NCI-H1048 (cell line): ENCODE measurements at places on chromosomes 7 and 10.

DNA sequence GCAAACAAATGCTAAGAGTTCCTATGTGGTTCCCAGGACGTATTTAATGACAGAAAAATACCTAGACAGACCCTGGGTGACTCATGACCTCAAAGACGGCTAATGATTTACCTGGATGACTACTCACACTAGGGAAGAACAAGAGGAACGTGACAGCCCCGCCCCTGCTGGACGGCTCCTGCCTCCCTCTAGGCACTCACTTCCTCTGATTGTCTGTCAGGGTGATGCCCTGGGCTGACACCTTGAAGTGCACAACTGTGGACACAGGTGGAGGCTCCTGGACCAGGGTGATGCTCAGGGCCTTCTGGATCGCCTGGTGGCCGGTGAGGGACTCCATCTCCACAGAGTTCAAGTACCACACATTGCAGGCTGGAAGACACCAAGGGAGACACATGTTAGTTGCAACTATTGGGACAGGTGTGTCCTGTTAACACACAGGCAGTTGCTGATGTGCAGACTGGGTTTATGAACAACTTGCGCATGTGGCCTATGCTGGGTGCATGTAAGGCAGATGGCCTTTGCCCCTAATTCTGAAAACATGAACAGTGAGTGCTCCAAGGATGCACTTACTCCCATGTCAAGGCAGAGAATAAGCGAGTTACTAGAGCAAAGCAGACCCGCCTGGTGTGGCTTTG lies 298.3 kb downstream of the TNS3 start:
- DNase-seq = no peak

- DNase-seq = no peak
Observed at GRCh38 chr7:11833431-11833830, 1.4 kb upstream of the THSD7A start.

DNA sequence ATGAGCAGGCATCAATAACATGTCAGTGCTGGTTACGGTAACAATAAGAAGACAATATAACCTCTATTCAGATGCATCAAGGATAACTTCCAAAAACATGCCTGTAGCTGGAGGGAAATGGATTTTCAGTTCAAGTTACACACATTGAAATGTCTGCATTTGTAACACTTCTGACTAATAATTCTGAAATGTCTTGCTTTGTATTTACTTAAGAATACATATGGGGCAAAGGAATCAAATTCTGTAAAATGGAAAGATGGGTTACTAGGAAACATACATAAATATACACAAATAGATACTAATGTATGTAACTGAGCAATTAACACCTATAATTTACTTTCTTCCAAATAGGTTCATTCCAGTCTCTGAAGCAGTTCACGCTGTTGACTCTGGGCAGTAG lies 18.6 kb upstream of the MTPN start:
- no peak for DNase-seq

DNA sequence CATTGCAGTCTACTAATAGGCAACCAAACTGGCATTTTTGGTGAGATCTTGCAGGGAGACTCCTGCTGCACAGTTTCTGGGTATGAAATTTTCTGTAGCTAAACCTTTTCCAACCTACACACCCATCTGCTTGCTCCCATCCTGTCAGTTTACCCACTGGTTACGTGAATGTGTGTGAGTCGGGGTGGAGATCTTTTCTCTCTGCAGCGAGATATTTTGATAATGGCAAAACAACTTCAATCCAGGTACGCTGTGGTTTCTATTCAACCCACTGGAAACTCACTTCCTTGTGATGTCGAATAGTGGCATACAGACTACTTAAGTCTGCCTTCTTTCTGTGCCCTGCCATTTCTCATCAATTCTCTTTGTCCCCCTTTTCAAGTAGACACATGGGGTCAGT lies 4.5 kb downstream of the PLEKHA1 start:
- no peak for DNase-seq

DNA sequence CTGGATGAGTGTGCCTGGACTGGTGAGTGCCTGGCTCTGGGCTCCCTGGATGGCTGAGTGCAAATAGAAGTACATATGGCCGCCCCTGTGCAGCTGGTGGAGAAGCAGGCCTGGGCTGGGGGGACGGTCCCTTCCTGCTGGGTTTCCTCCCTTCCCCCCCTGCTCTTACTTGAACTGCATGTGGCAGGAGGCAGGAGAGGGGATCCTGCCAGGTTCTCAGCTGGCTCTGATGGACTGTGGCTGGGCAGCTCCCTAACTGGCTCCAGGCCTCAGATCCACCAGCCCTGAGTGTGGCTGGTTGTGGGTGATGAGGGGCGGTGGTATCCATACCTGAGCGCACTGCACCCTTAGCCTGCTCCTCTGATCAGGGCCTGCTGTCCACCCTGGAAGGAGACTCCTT lies 26.9 kb downstream of the ADCY1 start:
- DNase-seq = no peak
